Mesenteric fat pad (tissue), 1 donor: ENCODE measurements at places on chromosomes 13 and 19.

DNA sequence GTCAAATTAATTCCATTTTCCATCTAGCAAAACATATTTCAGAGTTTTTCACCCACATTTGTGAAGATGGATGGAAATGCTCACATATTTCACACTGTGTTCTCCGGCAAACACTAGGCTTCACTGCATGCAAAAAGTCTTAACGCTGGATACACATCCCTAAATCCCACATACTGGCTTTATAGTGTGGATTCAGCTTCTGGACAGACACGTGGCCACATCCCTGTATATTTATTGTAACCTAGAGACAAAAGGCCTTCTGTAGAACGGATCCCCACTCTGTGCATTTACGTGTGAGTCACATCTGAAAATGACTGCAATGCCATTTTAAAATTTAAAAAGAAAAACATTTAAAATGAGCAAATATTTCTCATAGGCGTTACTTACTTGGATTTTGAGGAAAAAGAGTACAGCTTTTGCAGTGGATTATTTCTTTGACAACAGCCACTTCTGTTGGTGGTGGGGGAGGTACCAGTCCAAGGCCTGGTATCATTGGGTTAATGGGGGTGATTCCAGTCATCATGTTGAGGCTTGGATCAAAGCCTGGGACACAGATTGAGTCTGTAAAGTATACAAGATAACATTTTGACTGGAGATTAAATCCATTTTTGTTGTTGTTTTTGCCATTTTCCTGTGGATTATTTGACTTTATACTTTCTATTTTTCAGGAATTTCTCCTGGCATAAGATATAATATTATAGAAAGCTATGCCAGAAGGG lies 337.7 kb downstream of the DNAJC15 start:
- DNase-seq = no peak

- DNase-seq = no peak
Measured at GRCh38 chr13:21060338-21061028, 903 bp downstream of the LATS2 start.

GRCh38 chr19:15266683-15267082 lies 34.4 kb upstream of the EPHX3 start:
- no peak for DNase-seq

- DNase-seq = no peak
Measured at GRCh38 chr13:52845766-52846566, 2.5 kb downstream of the PCDH8 start.

DNA sequence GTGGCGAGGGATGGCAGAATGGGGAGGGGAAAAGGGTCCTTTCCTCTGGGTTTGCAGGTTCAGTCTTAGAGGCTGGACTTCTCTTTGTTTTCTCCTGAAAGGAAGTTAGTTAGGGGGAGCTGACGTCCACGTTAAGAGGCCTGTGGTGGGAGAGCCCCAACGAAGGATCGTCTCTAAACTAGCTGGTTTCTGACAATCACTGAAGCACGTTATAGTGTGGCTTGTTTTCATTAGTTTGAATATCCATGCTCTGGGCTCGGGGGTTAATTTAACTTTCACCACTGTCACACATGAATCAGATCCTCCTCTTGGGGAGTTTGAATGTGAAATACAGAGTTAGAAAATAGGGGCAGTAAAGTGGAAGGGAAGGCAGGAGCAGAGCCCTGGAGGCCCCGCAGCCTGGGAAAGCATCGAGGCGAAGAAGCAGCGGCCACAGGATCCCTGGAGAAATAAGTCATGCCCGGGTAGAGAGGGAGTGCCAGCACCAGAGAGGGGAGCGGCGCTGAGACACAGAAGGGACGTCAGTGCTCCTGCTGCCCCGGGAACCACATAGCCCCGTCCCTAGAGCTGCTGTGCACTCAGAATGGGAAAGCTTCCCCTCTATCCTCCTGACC lies 31.1 kb upstream of the AMER2 start:
- no peak for DNase-seq

GRCh38 chr19:49422407-49423070 lies 702 bp downstream of the PTH2 start:
- no peak for DNase-seq

- peak; percentile 49 for DNase-seq
Measured at GRCh38 chr13:51950722-51951121, 60.5 kb downstream of the ATP7B start.
